Activated CD8-positive, alpha-beta memory T cell treated with anti-CD3 and anti-CD28 coated beads for 1 hour (primary cell): ENCODE measurements at places on chromosomes 2 and 18.

DNA sequence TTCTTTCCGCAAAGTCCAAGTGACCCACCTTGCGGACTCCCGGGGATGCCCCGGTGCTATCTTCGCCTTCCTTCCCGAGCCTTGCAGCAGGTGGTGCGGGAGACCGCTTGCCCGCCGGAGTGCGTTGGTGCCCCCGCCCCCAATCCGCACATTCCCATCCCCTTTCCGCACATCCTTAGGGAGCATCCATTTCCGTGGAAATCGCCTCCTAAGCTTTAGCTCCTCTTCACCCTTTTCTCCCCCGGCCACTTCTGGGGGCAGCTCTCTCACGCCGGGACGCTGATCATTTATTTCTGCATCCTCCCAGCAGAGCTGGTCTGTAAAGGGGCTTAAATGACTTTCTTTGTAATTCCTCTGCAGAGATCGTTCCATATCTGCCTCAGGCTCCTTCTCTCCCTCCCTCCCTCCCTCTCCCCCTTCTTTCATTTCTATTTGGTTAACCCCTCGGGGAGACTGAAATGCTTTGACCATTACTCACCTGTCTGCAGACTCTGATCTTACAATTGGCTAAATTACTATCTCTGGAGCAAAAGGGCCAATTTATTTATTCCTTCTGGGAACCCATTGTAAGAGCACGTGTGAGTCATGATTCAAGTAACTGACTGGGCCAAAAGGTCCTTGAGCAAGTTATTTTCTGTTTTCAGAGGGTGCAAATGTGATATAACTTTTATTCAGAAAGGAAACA lies 1.3 kb upstream of the LYPD1 start:
- DNase-seq, result no peak

- no peak for DNase-seq
Observed at GRCh38 chr2:173239644-173240043, 115.0 kb upstream of the CDCA7 start.

DNA sequence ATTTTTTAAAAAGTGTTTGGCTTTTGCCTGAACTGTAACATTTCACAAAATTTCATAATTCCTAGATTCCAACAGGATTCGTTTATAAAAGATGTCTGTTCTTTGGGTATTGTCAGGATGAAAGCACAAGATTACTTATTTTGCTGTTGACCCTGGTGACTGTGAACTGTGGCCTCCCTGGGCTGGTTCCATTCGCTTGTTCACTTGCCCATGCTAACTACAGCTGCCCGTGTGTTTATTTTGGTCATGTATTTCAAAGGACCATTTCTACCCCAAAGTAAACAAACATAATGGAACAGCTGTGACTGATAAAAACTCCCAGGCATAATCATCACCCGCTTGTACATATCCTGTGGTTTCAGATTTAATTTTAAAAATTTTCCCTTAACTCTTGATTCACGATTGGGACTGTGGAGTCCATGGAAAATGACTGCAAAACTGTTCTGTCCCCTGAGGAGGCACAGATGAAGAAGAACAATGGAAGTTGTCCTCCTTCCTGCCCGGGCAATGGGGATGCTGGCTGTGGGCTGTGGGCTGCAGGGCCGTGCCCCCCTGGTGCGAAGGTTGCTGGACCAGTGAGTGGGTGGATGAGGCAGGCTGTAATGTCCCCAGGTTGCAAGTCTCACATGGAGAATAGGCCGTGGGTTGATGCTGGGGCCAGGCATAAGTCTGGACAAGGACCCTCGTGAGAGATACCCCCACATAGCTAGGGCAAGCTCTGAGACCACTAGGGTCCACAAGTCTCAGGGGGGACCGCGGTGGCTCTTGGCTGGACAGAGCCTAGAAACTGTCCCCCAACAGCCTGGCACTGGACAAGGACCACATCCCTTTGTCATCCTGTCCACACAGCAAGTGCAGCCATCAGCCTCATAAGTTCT lies 28.9 kb upstream of the HDAC4 start:
- DNase-seq, result no peak

GRCh38 chr18:25360301-25360899 lies 8.4 kb upstream of the ZNF521 start:
- DNase-seq, result no peak

DNA sequence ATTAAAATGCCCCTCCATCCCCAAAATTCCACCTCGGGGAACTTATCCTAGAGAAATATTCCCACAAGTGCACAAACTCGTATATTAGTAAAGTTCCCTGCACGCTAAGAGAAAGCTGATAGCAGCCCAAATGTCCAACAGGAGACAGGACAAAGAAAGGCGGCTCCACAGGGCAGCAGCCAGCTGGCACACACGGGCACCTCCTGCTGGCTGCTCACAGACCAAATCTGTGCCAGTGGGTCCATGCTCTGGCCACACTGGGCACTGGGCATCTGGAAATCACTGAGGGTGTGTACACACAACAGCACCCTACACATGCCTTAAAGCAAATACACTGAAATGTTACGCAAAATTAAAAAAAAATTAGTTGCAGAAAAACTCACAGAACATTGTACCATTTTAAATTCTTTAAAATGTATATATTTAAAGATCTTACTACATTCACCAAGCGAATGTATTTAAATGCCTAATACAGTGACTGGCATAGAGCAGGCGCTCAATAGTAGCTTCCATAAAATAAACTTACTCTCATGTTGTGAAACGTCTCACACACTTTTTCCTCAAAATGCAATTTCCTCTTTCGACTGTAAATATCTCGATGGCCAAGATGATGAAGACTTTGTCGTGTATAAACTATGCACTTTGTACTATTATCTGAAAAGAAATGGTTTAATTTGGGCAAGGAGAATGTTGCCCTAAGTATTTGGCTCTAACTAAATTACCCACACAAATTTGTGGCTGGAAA lies 19.4 kb downstream of the ZNF516 start:
- DNase-seq, result no peak

GRCh38 chr2:25065768-25066167 lies 23.9 kb downstream of the EFR3B start:
- no peak for DNase-seq

DNA sequence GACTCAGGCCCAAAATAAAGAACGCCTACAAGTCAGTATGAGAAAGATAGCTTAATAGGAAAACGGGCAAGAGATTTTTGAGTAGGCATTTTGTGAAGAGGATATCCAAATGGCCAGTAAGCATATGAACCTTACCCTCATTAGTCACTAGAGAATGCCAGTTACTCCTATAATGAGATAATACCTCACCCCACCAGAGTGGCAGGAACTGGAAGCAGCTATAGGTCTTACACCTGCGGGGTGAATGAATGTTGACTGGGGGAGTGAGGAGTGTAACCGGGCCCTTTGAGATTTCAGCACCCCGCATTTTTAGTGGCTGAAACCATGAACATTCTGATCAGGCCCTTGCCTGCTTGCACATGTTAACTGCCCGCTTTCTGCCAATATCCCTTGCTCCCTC lies 7.5 kb upstream of the PTPN2 start:
- DNase-seq, result no peak

DNA sequence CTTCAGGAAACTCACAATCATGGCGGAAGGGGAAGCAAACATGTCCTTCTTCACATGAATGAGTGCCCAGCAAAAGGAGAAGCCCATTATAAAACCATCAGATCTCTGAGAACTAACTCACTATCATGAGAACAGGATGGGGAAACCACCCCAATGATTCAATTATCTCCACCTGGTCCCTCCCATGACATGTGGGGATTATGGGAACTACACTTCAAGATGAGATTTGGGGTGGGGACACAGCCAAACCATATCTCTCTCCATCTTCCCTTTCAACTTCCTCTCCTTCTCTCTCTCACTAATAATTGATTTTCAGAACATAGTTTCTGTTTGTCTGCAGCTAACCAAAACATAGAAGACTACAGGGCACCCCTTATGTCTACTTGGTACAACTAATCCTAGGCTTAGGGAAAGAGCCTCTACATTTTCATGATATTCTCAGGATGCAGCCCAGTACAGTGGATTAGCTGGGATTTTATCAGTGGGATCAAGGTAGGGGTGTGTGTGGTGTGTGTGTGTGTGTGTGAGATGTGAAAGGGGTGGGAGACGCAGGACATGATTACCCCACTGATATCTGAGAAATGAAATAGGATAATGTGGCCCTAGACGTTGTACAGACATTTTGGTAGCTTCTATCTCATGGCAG lies 2.8 kb upstream of the ATF2 start:
- no peak for DNase-seq

GRCh38 chr18:67007999-67008398 lies 404.1 kb upstream of the CDH19 start:
- no peak for DNase-seq

DNA sequence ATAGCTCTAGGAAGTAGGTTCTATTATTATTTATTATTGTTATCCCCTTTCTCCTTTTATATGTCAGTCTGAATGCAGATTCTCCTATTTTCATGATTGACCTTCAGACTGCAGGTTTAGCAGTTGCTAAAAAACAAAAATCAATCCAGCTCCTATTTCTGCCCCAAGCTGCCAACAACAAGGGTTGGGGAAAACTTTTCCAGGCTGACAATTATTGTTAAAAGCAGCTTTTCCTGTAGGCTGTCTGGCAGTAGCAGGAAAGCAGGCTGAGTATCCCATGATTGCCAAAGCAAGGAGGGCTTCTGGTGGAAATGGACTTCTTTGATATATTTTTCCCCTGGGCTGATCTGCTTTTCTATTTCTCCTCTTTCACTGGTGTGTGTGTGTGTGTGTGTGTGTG lies 78.0 kb upstream of the CTLA4 start:
- DNase-seq, result no peak

DNA sequence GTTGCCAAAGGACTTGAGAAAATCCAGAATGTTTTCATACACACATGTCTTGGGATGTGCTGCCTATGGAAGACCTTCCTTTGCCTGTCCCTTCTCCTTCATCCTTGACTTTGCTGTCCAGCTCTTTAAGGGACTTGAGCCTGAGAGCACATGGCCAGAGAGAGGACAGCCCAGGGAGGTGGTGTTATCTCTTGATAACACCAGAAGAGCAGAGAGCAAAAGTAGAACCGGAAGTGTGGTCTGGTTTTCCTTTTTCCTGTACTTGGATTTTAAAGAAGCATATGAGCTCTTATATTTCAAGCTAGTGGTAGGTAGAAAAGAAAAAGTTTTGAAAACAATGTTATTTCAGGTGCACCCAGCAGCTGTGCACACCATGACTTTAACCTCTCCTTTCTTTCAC lies 94.1 kb upstream of the ZNF532 start:
- no peak for DNase-seq

- DNase-seq, result no peak
Observed at GRCh38 chr2:7766088-7766722, 849.0 kb downstream of the RNF144A start.
